Stimulated activated CD4-positive, alpha-beta T cell treated with anti-CD3 and anti-CD28 coated beads, TNF-alpha, amount 100 ng/mL, for 1 hour (primary cell): ENCODE measurements at places on chromosomes 6 and 20.

DNA sequence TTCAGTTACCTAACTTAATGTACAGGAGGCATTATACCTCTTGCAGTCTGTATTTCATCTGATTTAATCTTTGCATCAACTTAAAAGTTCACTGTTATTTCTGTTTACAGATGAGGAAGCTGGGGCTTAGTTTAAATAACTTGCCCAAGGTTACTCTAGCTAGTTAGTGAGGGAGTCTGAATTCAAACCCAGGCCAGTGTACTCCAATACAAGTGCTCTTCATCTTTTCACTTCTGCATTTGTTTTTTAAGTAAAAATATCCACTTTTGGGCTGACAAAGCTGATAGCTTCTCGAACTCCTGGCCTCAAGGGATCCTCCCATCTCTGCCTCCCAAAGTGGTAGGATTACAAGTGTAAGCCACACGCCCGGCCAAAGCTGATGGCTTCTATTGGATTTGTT, 23.6 kb downstream of the RREB1 start:
- DNase-seq, result no peak

GRCh38 chr20:5180933-5181332, 54.1 kb downstream of the CDS2 start:
- no peak for DNase-seq

GRCh38 chr6:170393807-170394399, 87.3 kb downstream of the FAM120B start:
- no peak for DNase-seq

DNA sequence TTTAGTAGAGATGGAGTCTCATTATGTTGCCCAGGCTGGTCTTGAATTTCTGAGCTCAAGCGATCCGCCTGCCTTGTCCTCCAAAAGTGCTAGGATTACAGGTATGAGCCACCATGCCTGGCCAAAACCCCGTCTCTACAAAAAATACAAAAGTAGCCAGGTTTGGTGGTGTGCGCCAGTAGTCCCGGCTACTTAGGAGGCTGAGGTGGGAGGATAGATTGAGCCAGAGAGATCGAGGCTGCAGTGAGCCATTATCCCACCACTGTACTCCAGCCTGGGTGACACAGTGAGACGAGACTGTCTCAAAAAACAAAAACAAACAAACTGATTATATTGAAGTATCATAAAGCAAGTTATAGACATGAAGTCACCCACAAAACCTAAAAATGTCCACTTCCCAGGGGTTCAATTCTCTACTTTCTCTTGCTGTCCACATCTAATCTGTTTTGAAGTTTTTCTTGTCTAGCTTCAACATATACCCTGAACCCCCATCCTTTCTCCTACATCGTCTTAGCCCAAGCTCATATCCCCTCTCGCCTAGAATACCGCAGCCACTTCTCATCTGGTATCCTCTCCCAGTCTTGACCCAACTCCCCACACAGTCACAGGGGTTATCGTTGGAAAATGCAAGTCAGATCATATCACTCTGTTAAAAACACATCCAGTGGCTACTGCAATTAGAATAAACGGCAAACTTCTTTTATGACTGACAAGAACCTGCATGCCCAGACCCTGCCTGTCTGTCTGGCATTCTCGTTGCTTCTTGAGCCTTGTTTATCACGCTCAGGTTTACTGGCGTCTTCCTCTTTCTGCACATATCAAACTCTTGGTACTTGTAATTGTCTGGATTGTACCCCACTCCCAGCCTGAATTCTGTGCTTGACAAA, 20.1 kb upstream of the NCOA3 start:
- no peak for DNase-seq

DNA sequence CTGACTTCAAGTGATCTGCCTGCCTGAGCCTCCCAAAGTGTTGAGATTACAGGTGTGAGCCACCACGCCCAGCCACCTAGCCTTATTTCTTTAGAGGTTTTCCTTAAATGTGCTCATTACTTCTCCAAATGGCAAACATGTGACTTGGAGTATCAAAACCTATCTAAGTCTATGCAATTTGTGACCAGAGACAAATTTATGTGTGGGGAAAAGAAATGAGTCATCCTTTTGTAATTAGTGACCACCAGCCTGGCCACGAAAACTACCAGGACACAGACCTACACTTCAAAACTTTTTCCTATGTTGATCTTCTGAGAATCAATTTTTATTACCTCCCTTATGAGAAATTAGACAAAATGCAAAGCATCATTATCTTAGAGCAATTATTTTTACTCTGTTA, 64.6 kb upstream of the OGFRL1 start:
- DNase-seq, result no peak

GRCh38 chr20:50335105-50335504, 144.5 kb downstream of the CEBPB start:
- DNase-seq, result no peak

GRCh38 chr6:53669592-53669991, 4.0 kb upstream of the KLHL31 start:
- no peak for DNase-seq

DNA sequence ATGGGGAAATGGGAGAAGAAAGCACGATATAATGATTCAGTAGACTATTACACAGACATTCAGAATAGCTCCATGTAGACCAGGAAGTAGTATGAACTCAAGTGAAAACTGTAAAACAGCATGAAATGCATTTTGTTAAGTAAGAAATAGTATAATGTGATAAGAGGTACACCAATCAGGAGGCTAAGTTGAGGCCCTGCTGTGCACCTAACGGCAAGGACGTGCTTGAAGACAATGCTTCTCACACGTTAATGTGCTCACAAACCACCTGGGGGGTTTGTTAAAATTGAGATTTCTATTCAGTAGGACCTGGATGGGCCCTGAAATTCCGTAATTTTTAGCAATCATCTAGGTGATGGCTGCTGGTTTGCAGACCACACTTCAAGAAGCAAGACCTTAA, 178.9 kb upstream of the SULF2 start:
- no peak for DNase-seq

GRCh38 chr6:4210629-4211419, 75.4 kb upstream of the ECI2 start:
- DNase-seq, result peak; percentile 49

DNA sequence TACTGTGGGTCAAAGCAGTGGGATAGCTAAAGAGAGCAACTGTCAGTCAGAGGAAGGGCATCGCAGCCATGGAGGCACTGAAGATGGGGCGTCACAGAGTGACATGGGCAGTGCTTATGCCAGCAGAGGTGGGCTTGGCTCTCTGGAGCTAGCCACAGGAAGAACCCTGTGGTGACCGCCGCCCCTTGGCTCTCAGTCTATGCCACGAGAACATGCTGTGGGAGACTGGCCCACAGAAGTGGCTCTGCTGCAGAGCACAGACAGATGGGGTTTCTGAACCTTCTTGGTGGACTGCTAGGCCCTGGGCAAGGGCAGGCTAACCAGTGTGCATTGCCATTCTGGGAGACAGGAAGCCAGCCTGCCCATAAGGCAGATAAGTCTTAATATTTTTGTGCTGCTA, 290.0 kb upstream of the SUPT3H start:
- DNase-seq, result no peak

GRCh38 chr20:37042986-37043972, 52.5 kb downstream of the RBL1 start:
- DNase-seq, result no peak

GRCh38 chr6:141969201-141969600, 163.5 kb upstream of the GJE1 start:
- no peak for DNase-seq

GRCh38 chr6:41078101-41078500, 5.3 kb downstream of the NFYA start:
- no peak for DNase-seq

GRCh38 chr6:106102967-106103727, 17.0 kb downstream of the PRDM1 start:
- DNase-seq, result no peak
